NCI-H1930 (cell line): ENCODE measurements at places on chromosomes 4 and X.
A peak's percentile ranks its signal among the peaks of the same experiment; 100 is the strongest.

DNA sequence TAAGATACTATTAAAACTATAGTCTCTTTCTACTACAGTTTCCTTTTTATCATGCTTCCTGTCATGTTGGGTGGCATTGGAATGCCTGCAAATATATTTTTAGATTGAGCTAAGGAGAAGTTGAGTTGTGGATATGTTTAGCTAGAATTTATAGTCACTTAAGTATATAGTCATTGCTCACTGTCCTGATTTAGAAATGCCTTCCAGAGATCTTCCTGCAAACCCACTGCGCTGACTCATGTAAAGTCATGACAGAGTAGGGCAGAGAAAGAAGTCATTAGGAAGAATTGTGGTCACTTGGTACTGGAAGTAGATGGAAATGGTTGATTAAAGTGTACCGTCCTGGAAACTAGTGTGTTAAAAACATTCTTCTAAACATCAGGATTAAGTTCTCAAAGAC is 490.3 kb upstream of the PABPC4L start:
- DNase-seq: no peak

- DNase-seq: no peak
Observed at GRCh38 chr4:110002326-110002725, 89.6 kb downstream of the EGF start.

GRCh38 chr4:16532240-16532970 is 306.1 kb upstream of the TAPT1 start:
- DNase-seq: no peak

- DNase-seq: no peak
Observed at GRCh38 chr4:185398618-185399017, 2.0 kb downstream of the ANKRD37 start.

GRCh38 chrX:78314561-78314960 is 12.8 kb downstream of the CYSLTR1 start:
- DNase-seq: no peak

DNA sequence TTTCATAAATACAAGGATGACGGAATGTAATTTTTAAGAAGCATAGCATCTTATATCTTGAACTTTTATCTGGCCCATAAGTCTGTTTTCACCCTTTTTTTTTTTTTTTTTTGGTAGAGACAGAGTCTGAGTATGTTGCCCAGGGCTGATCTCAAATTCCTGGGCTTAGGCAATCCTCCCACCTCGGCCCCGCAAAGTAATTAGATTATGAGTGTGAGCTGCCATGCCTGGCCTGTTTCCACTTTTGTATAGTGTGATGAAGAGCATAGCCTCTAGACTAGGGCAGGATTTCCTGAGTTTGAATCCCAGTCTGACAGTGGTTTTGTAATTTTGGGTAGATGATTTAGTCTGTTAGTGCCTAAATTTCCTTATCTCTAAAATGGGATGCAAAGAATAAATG is 11.0 kb downstream of the STIM2 start:
- no peak for DNase-seq

GRCh38 chr4:185743722-185744487 is 68.1 kb downstream of the SORBS2 start:
- no peak for DNase-seq

DNA sequence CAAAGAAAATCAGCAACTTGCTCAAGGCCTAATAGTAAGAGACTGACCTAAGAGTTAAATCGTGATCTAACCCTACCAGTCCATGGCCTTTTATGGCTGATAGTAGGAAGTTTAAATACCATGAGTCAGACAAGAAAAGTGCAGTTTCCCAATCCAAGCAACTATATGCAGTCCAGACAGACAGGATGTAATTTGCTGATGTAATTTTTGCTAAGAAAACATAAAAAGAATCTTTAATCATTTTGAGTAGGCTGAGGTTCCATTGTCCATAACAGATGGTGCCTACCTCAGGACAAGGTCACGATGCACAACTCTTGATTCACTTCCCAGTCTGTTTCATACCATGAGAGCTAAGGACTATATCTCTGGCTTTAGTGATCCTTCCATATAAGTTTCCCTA is 317.5 kb upstream of the GRIA3 start:
- no peak for DNase-seq

DNA sequence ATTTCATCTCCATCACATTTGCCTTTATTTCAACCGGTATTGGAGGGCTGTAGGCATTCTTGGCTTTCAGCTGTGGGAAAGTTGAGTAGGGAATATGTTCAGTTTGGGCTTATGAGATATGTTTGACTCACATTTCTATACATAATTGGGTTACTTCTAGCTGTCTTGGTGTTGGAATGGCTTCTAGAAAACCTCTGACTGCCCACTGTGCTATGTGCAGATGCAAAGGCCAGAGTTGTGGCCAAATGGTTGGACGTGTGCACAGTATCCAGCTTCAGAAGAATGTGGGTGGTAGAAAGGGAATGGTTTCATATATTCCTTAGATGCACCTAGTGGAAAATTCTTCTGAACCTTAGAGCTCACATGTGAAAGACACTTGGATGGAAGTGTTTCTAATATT is 92.6 kb upstream of the H2AZ1 start:
- no peak for DNase-seq

- DNase-seq: no peak
Observed at GRCh38 chrX:135264206-135264605, 12.3 kb downstream of the ETDA start.

- peak; percentile 54 for DNase-seq
Observed at GRCh38 chr4:183905081-183905592, at the start of gene STOX2. STOX2 (plus strand) TSS chr4:183905307; CDS start chr4:183906791, 1,484 bp downstream.

- no peak for DNase-seq
Observed at GRCh38 chr4:27009539-27009938, 148.9 kb downstream of the STIM2 start.

- DNase-seq: no peak
Observed at GRCh38 chr4:16439768-16440167, 213.5 kb upstream of the TAPT1 start.

DNA sequence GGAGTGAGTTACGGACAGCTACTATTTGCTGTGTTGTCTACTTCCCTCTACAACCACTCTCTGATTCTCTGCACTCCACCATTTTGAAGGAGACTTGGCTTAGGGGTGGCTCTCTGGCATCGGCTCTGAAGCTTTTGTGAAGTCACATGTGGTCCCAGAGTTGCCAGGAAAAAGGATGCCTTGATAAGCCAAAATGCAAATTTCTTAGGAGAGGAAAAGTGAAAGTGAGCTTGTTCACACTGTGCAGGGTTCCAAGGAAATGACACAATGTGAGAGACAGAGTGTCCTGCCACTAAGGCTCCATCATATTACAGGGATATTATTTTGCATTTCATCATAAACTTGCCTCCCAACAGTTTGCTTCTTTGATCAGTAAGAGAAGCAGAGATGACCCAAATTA is 7.2 kb downstream of the PHOX2B start:
- DNase-seq: no peak

GRCh38 chr4:166481739-166482138 is 608.7 kb downstream of the TLL1 start:
- no peak for DNase-seq

- DNase-seq: no peak
Observed at GRCh38 chrX:134184936-134185335, 52.0 kb upstream of the CCDC160 start.

DNA sequence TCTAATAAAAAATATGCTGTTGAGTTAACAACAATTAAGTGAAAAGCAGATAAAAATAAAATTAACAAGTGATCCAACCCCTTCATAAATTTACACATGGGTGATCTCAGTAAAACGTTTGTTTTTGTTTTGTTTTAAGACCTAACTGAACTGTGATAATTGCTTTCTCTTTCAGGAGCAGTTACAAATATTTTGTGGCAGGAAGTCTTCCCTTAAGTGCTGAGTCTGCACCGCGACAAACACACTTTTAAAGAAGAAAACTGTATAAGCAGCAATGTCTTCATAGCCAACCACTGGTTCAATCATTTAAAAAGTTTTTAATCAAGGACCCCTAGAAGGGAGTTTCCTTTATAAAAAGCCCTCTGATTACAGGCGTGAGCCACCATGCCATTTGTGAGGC is 53.7 kb upstream of the NFKB1 start:
- no peak for DNase-seq

GRCh38 chr4:78020677-78021076 is 36.4 kb upstream of the FRAS1 start:
- DNase-seq: no peak

DNA sequence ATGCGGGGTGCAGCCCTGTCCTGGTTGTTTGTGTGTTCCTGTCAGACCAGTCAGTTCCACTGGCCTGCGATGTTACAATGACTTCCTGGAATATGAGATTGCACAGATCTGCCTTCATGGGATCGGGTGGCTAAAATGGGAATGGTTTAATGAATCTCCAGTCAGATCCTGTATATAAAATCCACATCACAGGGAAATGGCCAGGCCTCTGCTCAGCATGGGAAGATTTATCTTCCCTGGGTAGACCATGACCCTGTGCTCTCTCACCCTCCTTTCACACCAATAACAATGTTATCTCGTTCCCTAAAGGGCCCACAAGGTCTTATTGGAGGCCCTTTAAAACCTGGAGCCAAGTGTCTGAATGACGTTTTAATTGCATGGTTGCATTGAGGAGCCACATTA is 307.4 kb downstream of the RAB28 start:
- DNase-seq: no peak

GRCh38 chr4:81771721-81772120 is 300.0 kb upstream of the RASGEF1B start:
- DNase-seq: no peak

DNA sequence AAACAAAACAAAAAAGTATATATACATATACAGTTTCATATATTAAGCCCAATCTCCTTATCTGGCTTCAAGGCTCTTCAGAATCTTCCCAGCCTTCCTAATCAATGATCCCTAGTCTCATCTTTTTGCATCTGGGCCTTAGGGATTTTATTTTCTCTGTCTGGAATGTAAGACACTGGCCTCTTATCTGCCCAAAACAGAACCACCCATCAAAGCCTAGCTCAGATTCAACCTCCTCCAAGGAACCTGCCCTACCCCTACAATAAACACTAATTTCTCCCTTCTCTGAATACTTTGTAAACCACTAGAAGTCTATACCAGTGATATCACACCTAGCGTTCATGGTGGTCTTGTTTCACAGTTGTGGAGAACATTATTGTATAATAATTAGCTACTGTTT is 23.2 kb upstream of the GAB1 start:
- no peak for DNase-seq

DNA sequence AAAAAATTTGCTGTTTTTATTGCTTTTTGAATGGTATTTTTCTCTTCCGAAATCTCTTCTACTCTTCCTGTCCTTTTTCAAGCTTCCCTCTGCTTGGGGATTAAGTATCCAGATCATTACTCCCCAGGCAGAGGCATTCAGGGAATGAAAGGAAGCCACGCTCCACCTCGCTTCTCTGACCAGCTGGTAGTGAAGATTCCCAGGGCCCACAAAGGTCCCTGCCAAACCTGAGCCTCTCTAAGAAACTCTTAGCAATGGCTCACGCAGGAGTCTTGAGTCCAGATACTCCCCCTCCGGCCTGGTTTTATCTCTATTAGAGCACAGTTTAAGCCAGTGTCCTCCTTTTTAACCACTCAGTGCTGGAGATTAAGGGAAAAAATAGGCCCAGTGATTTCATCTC is 51.4 kb upstream of the SOD3 start:
- DNase-seq: no peak

DNA sequence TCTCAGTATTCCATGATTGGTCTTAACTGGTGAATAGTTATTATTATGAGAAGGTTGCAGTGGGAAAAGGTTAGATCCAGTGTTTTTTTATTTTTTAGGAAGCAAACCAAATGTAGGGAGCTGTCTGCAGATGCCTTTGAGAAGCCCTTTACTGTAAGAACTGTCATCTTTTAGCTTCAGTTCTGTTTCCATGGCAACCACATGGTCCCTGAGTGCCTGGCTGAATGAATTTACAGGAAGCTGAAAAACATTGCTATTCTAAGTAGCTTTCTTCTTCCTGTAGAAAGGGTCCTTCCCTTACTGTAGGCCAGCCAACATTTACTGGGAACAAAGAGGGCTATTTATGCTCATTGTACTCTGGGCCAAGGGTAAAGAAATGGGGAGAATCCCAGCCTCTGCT is 103.3 kb downstream of the DCLK2 start:
- DNase-seq: no peak

DNA sequence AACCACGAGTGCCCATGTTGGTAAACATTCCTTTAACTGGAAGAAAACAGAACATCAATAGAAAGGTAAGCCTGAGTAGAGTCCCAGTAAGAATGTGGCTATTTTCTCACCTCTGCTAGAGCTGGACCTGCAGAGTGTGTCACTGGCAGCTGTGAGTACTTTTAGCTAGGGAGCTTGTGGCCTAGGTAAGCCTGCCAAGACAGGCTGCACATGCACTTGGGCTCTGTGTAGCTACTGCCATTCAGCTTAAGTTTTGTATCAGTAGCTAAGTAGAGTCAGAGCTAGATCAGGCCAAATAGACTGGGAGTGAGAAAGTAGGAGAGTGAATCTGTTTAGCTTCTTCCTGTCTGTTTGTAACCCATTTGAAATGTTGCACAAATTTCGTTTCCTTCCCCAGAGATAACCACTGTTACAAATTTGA is 35.3 kb downstream of the RBPJ start:
- DNase-seq: no peak

GRCh38 chr4:139749835-139750498 is 84.3 kb downstream of the MGST2 start:
- no peak for DNase-seq

GRCh38 chrX:45622042-45622423 is 421.4 kb upstream of the DIPK2B start:
- DNase-seq: no peak

- no peak for DNase-seq
Observed at GRCh38 chr4:151408380-151408629, 671 bp upstream of the FHIP1A start.

- DNase-seq: no peak
Observed at GRCh38 chr4:140112576-140112975, 41.4 kb downstream of the MAML3 start.

GRCh38 chrX:130658310-130658709 is 244.7 kb downstream of the ENOX2 start:
- no peak for DNase-seq

- DNase-seq: peak; percentile 13
Observed at GRCh38 chr4:47837094-47837907, 566 bp downstream of the CORIN start.

GRCh38 chr4:8472689-8473197 is 32.2 kb downstream of the TRMT44 start:
- no peak for DNase-seq

- DNase-seq: no peak
Observed at GRCh38 chr4:183201331-183201730, 102.3 kb downstream of the WWC2 start.

DNA sequence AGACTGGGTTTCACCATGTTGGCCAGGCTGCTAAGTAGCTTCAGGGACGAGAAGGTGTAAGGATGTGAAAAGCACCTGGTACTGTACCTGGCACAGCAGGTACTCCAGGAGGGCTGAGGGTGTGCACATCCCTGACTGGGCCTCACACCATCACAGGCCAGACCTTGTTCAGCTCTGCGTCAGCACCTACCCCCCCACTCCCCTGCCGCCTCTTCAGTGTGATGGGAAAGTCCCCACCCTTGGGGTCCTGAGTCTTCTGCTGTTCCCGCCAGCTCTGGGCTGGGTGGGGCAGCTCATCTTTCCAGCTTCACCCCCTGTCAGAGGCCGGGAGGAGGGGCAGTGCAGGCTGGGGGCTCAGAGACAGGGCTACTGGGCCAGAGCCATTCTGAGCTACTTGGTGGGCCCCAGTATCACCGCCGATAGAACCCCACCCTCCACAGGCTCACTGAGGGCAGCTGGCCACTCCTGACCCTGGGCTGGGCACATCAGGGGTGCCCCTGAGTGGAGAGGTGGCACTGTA is 6.7 kb upstream of the SH3BP2 start:
- no peak for DNase-seq
